ENCODE measurements at places on chromosomes 11 and 22.

GRCh38 chr11:74388678-74389327 is 9.4 kb downstream of the PGM2L1 start:
- DNase-seq, result peak; percentile 77

DNA sequence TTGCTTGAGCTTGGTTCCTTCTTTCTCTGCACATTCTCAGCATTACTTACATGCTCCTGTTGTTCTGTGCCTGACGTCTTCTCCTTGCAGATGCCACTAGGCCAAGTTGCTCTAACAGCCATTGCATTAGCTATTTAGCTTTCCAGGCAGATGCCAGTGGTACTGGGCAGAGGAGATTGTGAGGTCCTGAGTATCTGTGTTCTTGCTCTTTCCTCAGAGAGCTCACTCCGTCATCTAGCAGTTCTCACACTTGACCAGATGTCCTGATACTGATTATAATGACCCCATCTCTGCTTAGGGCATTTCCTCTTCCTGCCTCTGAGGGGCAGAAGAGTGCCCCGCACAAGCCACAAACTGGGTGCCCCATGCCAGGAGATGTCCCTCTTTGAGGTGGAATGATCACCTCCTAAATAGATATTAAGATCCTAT is 30.7 kb downstream of the ARHGAP1 start:
- DNase-seq, result no peak

DNA sequence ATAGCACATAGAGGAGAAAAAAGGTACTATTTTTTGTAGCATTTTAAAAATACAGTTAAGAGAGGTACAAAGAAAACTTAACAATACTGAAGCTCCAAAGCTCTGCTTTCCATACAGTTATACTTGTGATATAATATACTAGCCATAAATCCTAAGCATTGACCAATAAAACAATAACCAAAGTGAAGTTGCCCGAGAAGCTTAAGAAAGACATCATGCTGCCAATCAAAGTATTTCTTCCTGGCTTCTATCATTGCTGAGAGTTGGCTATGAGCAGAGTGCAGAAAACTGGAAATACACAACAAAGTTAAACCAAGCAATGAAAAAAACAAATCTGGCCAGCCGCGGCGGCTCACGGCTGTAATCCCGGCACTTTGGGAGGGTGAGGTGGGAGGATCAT is 84.2 kb downstream of the RBFOX2 start:
- DNase-seq, result no peak

GRCh38 chr11:116240710-116241109 is 532.1 kb downstream of the BUD13 start:
- no peak for DNase-seq

DNA sequence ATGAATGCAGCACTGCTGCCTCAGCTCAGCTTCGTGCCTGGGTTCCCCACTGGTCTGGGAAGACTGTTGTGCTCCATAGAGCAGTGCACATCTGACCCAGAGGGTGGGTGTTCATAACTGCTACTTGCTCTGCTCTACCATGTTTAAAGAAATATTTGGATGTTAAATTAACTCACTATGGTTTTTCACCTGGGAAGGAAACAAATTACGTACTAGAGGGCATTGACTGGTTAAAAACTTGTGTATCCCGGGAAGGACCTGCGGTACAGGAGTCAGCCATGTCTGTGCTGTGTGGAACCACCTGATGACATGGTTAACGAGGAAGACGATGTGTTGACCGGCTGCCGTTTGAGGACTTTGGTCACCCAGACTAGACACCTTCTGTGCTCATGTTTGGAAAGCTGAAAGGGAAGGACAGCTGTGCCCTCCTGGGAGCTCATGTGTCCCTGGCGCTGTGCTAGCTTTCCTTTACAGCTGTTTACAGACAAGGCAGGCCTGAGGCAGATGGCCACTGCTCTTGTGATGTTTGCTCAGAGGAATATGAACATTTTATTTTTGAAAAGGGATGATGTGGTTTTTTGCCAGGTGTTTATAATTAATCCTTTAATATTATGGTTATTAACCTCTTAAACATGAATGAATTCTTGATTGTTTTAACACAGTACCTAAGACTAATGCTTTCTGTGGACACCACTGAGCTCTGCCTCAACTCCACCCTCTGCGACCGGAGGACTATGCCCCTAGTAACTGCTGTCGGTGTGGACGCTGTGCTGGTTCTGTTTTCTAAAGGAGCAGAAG is 14.3 kb upstream of the AIFM3 start:
- DNase-seq, result no peak

DNA sequence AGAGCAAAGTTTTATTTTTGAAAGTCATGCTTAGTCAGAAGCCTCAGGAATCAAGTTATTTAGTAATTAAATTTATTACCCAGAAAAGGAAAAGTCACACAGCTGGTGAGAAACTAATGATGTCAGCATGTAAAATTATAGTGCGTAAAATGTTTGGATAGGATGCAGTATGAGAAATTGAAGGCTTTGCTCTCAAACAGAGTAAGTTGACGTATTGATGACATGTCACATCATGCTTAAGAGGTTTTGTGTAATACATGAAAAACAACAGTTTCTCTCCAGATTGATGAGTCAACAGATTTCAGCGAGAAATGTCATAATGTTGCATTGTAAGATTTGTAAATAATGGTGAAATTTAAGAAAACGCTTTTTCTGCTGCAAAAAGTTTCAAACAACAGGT is 769.8 kb downstream of the METTL15 start:
- no peak for DNase-seq

DNA sequence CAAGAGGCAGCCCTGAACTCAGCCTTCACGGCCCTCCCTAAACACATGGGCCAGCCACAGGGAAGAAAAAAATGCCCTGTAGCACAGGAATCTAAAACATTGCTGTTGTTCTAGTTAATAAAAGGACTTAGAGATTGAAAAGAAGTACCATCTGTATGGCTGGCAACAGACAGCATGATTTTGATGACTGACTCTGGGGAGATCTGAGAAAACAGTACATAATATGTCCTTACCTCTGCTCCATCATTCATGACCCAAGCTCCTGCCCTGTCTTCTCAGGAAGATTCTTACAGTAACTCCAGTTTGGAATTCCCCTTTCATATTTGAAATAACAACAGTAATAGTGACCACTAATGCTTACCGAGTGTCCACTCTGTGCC is 244.2 kb downstream of the ETS1 start:
- no peak for DNase-seq

DNA sequence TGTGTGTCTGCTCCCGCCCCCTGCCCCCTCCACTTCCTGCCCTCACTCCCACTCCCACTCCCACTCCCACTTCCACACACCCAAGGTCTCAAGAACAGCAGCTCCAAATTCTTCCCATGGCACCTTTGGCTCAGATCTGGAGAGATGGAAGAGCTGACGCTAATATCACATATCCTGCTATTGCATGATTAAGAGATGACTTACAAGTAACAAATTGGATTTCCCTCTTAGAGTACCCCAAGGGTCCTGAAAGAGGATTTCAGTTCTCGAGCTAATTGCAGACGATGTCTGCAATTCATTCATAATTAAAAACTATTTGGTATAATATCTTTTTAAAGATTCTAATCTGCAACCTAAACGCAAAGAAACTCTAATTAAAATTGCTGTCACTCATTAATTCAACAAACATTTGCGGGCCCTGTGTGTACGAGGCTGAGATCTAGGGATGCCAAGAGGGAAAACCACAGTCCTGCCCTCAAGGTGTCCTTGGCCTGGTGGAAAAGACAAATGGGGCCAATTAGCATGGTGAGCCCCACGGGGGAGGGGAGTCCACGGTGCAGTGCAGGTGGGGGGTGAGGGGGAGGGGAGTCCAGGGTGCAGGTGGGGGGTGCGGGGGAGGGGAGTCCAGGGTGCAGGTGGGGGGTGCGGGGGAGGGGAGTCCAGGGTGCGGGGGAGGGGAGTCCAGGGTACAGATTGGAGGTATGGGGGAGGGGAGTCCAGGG is 50.3 kb downstream of the CELSR1 start:
- DNase-seq, result no peak

DNA sequence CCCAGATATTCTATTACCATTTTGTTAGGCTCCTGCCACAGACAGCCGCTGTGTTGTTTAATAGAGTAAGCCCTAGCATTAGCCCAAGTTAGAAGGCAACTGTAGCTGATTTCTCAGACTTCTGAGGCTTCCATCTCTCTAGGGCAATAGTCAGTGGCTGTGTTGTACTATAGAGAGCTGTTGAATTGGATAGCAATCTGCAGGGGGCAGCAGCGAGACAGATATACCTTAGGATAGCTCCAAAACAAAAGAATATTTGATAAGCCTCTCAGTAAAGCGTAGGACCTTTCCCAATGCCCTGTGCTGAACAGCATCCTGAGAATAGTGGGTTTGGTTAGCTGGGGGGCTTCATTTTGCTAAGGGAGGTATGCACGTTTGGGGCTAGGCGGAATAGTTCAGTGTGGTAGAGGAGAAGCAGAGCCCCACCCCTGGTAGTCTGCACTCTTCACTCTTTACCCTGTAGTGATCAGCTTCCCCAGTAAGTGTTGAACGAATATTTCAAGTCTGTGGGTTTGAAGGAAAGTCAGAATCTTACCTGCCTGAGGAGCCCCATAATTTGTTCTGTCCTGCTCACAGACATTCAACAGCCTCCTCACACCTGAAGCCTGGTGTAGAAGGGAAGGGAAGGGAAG is 515.1 kb downstream of the INSC start:
- DNase-seq, result no peak

GRCh38 chr11:126410649-126411048 is 55.2 kb downstream of the ST3GAL4 start:
- no peak for DNase-seq

GRCh38 chr22:48750282-48750681 is 1077.4 kb downstream of the BRD1 start:
- DNase-seq, result no peak

- peak; percentile 72 for DNase-seq
These were observed 6.3 kb upstream of the SYNGR1 start for GRCh38 chr22:39343259-39344045.

DNA sequence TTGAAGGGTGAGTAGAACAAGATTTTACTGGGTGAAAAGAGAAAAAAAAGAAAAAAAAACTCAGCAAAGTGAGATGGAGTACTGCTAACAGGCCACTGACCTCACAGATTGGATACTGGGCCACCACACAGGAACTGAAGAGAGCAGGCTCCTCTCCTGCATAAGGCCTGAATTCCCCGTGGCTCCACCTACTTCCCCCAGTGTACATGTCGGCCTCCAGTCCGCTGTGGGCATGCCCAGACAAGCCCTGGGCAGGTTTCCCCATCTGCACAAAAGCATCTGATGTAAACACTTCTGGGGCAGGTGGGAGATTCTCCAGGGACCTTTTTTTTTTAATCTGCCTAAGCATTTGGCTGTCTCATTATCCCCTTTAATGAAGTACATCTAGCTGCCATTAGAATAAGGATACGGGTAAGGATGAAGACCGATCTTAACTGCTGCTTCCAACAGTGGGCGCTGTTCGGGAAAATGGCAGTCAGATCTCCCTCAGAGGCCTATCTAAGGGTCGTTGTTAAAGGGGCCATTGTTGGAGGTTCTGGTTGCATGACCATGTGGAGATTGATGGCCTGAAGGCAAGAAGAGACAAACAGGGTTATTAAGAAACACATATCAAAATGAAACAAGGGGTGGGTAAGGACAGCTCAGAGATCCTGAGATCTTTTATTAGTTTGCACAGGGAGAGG is 48.5 kb downstream of the MS4A13 start:
- peak; percentile 7 for DNase-seq

DNA sequence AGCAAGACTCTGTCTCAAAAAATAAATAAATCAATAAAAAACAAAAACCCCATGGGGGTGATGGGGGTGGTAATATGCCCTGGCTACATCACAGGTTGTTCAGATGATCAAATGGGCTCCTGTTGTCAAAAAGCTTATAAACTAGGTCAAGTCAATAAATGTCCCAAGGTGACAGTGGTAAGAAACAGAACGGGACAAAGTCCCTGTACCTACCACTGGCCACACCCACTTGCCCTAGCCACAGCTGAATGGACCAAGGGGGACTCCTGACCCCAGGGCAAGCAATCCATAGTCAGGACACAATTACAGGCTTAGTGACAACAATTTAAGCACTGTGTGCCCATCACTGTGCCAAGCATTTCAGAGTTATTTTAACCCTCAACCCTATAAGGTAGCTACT is 6.0 kb downstream of the NAGA start:
- DNase-seq, result no peak

- DNase-seq, result peak; percentile 51
These were observed 2.7 kb downstream of the MAJIN start for GRCh38 chr11:64969209-64969608.

- DNase-seq, result no peak
These were observed 55.2 kb downstream of the NECTIN1 start for GRCh38 chr11:119673759-119674336.

- DNase-seq, result no peak
These were observed 3.8 kb upstream of the MMP7 start for GRCh38 chr11:102534261-102534872.

GRCh38 chr11:67301951-67302516 is 1.3 kb upstream of the SSH3 start:
- no peak for DNase-seq
